ENCODE measurements at places on chromosomes 12 and 14. TPM values are rescaled to one million over a fixed set of nuclear protein-coding genes. Genes with fewer than 3 reads are reported as not detected.

AMDHD1 gene
- total RNA-seq, result 0.65 TPM

NGB gene
- not detected for total RNA-seq

CLEC4D gene
- total RNA-seq, result not detected

NOVA1 gene
- not detected for total RNA-seq

SLC24A4 gene
- not detected for total RNA-seq

BEGAIN gene
- 1.3 TPM for total RNA-seq

HOTAIR gene
- total RNA-seq, result 9.8 TPM

PSMB11 gene
- not detected for total RNA-seq

RASAL1 gene
- not detected for total RNA-seq

PPP1R1A gene
- not detected for total RNA-seq

AKAP5 gene
- 1.6 TPM for total RNA-seq

NELL2 gene
- total RNA-seq, result 0.72 TPM

JAG2 gene
- 9.8 TPM for total RNA-seq

SYNDIG1L gene
- not detected for total RNA-seq

CALM1 gene
- 395 TPM for total RNA-seq

ADAM20 gene
- total RNA-seq, result 0.14 TPM

PTCSC3 gene
- total RNA-seq, result not detected

POTEG gene
- not detected for total RNA-seq

SYNJ2BP gene
- total RNA-seq, result 20.3 TPM

METTL3 gene
- total RNA-seq, result 31.5 TPM

WNT1 gene
- total RNA-seq, result not detected

SLC38A4 gene
- total RNA-seq, result 1.7 TPM

RNF31 gene
- total RNA-seq, result 32.1 TPM

PLXNC1 gene
- 0.07 TPM for total RNA-seq

PLA2G1B gene
- total RNA-seq, result not detected

RPS6KL1 gene
- not detected for total RNA-seq

NPAS3 gene
- 0.41 TPM for total RNA-seq

TCL1B gene
- total RNA-seq, result not detected

DENND5B gene
- total RNA-seq, result 19.8 TPM

INSM2 gene
- 0.17 TPM for total RNA-seq
